Stimulated activated CD8-positive, alpha-beta memory T cell treated with anti-CD3 and anti-CD28 coated beads, Interleukin-15, amount 100 ng/mL, for 48 hours (primary cell): ENCODE measurements at places on chromosomes 6 and 20.

DNA sequence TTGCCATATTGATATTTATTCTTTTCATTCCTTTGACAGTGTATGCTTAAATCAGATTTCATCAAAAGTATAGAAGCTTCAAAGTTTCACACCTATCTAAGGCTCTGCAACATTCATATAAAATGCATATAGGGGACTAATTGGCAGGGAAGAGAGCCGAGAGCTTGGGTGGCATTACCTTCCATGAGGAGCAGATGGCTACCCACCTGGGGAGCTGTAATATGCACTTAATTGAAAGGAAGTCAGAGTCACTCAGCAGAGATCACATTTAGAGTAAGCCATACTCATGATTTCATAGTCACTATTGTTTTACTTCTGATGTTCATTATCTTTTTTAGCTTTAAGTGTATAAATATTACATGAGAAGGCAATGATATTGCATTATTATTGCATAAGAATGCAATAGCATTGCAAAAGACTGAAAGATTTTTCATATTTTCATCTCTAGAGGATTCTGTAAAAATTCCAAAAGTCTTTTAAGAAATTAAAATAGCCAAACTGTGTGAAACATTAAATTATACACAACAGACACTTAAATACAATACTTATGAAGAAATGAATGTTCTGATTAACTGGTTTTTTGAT lies 1305.2 kb downstream of the EPHA7 start:
- no peak for DNase-seq

GRCh38 chr20:3046677-3047462 lies 1.0 kb downstream of the MRPS26 start:
- DNase-seq = no peak

GRCh38 chr6:28335040-28335563 lies 846 bp downstream of the ZSCAN31 start:
- DNase-seq = no peak

DNA sequence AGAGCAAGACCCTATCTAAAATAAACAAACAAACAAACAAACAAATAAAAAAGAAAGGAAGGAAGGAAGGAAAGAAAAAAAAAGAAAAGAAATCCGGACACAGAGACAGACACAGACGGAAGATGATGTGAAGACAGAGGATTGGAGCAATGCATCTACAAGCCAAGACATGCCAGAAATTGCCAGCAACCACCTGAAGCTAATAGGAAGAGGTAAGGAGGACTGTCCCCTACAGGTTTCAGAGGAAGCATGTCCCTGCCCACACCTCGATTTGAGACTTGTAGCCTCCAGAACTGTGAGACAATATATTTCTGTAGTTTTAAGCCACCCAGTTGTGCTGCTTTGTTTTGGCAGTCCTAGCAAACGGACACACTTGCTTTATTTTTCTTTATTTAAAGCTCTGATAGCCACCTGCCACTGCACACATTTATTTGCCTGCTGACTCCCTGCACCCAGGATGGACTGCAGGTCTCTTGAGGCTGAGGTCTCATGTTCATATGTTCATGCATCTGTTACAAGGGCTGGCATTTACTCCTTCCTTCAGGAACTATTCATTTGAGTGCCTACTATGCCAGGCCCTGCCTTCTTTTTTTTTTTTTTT lies 20.7 kb upstream of the ZMYND8 start:
- no peak for DNase-seq

GRCh38 chr6:30769088-30769852 lies 24.9 kb upstream of the IER3 start:
- peak; percentile 84 for DNase-seq

GRCh38 chr20:48789781-48790472 lies 37.9 kb downstream of the PREX1 start:
- DNase-seq = no peak

- DNase-seq = no peak
Measured at GRCh38 chr20:51529081-51529681, 13.3 kb downstream of the NFATC2 start.

- no peak for DNase-seq
Measured at GRCh38 chr6:7543789-7544424, 2.4 kb downstream of the DSP start.

DNA sequence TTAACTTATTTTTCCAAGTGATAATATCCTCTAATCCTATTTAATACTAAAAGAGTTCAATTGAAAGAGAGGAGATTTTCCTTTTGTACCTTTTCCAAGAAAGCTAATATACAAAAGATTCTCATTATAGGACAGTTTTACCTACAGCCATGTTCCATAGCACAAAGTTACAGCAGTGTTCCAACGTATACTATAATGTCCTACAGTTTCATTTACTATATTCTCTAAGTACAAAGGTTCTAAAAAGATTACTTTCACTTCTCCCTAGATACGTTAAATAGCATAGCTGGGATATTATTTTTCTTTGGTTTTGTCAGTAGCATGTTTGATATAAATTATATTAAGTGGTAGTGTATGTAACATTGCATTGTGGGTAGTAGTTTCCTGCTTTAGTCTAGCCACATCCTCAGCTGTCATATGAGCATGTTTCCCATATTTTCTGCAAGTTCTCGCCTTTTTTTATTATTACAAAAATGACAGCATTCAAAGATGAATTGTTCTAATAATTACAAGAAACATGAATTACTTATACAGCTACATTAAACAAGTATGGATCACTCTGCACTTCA lies 4.4 kb upstream of the RUNX2 start:
- DNase-seq = no peak

DNA sequence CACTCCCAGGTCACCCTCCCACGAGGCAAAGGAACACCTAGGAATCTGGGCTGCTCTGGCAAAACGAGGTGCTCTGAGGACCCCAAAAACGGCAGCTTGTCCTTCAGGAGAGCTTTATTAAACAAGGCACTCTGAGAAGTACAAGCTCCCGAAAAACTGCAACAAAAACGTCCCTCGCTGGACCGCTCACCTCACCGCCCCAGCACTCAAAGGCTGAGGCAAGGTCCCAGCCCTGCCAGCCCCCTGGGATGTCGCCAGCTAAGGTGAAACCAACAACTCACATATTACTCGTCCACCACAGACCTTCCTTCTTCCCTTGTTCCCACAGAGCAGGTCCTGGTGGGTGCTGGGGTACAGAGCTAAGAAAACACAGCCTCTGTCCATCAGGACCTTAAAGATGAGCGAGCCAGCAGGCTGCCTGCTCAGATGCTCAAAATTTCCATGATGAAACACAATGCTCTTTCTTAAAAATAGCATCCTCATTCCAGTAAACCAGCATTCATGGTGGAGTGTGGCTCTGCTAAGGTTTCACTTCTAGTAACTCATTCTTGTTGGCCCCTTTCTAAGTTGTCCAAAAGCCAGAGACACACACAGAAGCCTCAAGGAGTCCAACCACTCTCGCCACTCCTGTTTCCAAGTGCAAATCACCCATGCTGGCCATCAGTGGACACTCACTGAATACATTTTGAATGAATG lies 35.9 kb downstream of the ATP9A start:
- no peak for DNase-seq

DNA sequence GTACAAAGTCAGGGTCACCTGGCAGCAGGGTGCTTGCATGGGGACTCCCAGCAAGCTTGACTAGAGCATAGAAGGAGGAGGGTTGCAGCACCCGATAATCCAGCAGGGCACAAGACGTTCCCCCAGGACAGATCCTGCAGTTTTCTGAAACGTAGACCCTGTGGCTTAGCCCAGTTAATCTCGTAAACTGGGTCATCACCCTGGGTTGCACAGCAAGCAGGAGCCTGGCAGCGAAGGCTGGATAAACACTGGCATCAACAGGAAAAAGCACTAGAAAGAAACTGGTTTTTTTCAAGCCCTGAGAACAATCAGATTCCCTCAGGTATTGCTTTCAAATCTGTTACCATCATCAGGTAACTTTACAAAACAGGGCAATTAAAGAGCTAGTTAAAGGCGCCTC lies 92.6 kb downstream of the PDE7B start:
- no peak for DNase-seq

DNA sequence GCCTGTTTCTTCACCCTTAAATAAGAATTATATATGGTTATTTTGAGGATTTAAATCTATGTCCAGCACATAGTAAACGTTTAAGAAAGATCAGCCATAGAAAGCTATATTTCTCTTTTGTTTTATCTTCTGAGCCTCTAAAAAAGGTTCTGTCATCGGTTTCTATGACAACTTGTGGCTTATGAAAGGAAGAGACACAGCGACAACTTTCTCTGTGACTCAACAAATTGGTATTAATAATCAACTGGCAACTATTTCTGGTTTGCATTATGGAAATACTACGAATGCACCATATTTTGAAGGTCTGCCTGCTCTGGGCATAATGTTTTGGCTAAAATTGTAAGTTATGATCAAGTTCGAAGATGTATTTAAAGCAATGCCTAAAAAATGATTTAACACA lies 751.0 kb downstream of the CD109 start:
- DNase-seq = no peak

GRCh38 chr6:1942834-1943233 lies 302.6 kb downstream of the GMDS start:
- no peak for DNase-seq

DNA sequence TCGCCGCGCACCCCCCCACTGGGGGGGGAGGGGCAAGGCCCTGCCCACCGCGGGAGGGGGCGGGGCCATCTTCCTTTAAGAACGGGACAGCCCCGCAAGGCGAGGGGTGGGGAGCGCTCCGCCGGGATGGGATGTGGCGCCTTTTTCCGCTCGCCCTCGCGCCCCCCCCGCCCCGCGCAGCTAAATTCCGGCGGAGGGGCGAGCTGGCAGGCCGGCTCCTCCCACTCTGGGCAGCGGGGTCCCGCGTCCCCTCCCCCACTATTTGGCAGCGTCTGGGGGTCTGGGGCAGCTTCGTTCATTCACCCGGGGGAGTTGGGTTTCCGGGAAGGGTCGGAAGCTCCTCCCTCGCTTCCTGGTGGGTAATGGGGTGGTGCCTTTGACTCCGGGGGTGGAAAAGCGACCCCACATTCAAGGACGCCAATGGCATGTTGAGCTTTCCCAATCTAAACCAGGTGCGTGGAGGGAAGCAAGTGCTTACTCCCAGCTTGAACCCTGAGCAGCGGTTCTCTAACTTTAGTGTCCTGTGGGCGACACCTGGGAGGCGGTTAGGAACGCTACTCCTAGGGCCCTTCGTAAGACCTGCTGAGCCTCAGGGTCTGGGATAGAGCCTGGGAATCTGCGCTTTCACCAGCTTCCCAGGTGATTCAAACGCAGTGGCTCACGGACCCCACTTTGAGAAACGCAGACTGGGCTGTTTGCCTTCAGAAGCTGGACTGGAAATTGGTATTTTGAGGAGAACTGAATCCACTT lies 927 bp downstream of the ASXL1 start:
- peak; percentile 67 for DNase-seq

DNA sequence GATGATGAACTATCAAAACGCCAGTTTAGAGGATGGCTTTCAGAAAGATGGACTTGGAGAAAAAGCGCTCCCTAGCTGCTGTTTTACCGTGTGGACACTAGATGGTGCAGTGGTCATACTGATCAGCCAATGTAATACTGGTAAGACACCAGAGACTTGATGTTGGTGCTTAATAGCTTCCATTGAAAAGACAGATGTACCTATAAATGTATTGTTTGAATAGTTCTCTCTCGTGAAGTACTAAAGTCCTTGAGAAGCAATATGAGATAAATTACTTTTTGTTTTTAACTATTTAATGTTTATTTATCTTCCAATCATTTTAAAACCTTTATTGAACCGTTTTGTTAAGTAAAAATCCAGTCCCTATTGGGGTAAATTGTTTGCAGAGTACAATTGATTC lies 63.9 kb upstream of the FUCA2 start:
- no peak for DNase-seq

DNA sequence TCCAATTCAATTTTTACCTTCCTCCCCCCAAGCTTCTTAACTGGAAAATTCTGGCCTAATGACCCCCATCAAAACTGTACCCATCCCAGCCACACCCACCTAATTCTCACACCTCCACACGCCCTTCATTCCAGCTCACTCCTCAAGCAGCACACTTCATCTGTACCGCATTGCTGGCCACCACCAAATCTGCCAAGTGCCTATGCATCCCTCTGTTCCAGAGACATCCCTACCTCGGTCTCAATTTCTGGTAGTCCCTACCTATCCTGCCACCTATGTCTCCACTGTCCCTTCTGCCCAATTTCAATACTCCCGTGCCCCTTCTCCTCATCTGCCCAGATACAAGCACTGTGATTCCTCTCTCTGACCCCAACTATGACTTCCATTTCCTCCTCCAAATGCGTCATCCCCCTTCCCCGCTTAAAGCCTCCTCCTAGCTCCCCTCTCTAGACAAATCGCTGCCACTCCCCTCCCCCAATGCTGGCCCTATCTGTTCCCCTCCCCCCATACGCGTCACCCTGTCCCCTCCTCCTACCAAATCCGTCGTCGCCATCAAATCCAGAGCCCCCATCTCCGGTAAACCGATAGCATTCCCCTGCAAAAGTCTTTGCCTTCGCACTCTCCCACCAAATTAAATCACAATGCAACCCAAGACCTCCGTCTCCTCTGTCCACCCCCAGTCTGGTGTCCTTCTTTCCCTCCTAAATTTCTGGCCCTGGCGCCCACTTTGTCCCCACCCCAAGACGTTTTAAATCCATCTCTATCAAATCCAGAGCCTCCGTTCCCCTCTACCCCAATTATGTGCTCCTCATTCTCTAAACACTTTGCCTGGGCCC lies 1.2 kb downstream of the MTCH1 start:
- DNase-seq = peak; percentile 32

DNA sequence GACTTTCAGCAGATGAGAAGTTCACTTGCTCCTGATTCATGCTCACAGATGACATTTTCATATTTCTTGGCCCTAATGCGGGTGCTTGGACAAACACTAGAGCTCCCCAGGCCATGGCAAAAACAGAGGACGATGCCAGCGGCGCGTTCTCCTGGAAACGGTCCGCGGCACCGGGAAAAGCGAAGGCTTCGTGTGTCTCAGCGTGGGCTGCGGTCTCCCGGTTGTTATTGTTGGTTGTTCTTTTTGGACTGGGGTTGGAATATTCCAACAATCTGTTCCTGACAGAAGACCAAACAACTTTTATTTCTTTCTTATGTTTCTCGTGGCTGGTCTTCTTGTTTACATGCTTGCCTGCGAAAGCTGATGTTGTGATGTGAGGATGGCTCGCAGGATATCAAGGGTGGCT lies 46.8 kb upstream of the NEDD9 start:
- DNase-seq = no peak

DNA sequence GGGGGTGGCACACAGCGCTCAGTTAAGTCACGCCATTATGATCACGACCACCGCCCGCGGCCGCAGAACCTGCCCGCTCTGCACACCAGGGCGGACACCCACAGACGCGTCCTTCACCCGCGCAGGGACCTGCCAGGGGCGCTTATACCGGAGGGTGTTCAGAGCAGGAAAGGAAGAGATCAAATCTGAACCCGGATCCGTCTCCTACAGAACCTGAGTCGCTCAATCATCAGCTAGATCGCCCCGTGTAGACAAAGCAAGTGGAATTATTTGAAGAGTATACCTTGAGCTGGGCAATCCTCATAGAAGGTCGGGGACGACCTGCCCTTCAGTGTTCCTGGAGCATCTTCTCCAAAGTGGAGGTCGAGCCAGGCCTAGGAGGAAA lies 14.4 kb upstream of the ZNF217 start:
- DNase-seq = no peak
